ENCODE measurements at places on chromosomes 13 and 19.

GRCh38 chr13:108302279-108302678 lies 32.8 kb downstream of the TNFSF13B start:
- no peak for DNase-seq

DNA sequence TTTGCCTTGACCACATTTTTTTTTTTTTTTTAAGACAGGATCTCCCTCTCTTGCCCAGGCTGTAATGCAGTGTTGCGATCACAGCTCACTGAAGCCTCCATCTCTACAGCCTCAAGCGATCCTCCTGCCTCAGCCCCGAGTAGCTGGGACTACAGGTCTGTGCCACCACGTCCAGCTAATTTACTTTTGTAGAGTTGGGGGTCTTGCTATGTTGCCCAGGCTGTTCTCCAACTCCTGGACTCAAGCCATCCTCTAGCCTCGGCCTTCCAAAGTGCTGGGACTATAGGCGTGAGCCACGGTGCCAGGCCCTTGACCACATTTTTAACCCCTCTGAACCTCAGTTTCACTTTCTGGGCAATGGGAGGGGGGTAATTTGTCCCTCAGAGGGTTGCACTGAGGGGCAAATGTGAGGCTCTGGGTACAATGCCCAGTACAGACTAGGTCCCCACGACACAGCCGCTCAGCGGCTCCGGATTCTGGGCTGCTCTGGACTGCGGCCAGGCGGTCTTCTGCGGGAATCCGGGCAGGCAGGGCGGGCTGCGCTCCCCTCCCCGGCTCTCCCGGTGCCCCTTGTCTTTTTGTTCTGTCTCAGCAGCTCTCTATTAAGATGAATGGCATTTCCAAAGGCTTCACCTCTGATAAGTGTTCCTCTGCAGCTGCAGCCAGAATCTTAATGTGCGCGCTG lies 3.8 kb upstream of the ALOX5AP start:
- DNase-seq, result no peak

- DNase-seq, result no peak
Observed at GRCh38 chr19:54473071-54473891, at the start of gene CDC42EP5. Gene CDC42EP5 (minus strand): TSS chr19:54473296. CDS start chr19:54465547, 7,749 bp downstream.

DNA sequence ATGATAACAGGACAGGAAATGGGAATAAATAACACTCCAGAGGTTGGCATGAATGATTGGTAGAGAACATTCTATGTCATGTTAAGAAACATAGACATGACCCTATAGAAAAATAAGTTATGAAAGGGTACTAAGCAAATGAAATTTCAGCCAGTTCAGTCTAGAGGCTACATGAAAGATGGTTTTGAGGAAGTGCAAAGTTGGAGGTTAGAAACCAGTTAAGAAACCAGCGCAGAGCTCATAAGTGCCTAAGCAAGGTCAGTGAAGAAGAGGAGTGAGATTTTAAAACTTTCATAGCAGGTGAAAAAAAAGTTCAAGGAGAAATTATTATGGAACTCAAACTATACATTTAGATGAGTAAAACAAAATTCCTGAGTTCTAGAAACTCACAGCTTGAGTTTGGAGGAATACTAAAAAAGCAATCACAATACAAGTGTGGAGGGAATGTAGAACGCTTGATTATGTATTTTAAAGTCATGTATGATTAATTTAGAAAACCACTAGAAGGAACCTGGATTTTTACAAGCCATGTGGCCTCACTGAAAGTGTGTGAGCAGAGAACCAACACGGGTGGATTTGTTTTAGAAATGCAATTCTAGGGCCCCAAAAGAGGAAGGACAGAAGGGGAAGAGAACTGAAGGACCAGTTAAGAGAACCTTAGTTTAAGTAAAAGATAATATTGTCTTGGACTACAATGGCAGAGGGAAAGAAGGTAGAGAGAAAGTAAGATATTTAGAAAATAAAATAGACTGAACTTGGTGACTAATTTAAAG lies 162.4 kb downstream of the PCDH20 start:
- no peak for DNase-seq

DNA sequence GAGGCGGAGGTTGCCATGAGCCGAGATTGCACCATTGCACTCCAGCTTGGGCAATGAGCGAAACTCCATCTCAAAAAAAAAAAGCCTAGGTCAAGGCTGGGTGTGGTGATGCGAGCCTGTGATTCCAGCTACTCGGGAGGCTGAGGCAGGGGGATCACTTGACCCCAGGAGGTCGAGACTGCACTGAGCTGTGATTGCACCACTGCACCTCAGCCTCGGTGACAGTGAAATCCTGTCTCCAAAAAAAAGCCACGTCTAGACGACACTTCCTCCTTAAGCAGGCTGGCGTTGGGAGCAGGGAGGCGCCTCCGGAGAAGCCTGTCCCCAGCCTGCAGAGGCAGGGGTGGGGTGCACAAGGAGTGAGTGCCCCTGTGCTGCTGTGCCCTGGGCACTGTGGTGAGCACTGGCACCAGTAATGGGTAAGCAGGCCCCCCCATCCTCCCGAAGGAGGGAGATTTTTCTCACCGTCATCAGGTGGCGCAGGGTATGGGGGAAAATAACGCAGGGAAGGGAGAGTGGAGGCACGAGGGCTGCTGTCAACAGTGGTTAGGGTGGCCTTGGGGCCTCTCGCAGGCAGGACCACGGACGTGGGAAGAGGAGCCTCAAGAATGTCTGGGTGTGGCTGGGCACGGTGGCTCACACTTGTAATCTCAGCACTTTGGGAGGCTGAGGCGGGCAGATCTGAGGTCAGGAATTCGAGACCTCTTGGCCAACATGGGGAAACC lies 706 bp downstream of the P2RY11 start:
- DNase-seq, result no peak

DNA sequence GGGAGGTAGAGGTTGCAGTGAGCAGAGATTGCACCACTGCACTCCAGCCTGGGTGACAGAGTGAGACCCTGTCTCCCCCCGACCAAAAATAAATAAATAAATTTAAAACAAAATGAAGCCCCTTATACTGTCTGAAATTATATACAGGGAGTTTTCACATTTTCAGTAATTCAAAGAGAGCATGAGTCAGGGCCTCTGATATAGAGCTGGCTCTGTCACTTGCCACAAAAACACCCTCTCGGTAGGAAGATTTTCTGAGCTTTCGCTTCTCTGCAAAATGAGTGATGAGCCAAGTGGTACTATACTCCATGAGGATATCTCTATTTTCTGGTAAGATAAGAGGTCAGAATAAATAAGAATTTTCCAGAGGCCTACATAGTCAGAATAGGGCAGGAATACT lies 462.9 kb downstream of the COG6 start:
- DNase-seq, result no peak
